Gastroesophageal sphincter (tissue), 4 donors: ENCODE measurements at places on chromosomes 12 and 14.

DNA sequence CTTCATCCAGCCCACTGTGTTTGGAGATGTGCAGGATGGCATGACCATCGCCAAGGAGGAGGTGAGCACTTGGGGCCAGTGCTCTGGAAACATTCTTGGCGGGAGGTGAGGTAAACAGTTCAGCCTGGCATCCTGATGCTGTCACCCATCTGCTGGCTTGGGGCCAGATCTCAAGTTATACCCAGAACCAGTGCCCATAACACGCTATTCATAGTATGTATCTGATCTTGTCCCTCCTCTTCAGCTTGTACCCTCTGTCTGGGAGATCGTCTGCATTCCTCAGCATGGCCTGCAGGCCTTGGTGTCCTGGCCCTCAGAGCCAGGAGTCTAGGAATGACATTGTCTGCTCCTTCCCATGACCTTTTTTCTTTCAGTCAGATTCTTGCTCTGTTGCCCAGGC lies 31.4 kb downstream of the ALDH2 start:
- no peak for ATAC-seq

DNA sequence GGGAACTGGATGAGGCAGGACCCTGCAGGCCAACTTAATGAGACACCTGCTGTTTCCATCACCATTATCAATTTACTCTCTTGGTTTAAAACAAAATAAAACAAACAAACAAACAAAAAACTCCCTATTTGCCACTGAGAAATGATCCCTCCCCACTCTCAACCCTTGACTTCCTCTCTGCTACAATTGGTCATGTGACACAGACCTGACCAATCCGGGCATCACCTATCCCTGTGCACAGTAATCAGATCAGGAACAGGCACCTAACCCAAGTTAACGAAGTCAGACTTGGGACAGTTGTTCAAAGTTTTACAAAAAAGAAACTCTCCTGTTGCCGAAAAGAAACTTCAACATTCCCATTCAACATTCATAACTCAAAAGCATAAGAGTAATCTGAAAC lies 58.4 kb downstream of the NELL2 start:
- ATAC-seq, result no peak

GRCh38 chr14:21825149-21825743 lies 151.6 kb upstream of the OR4E1 start:
- no peak for ATAC-seq

GRCh38 chr12:126196263-126196662 lies 1131.0 kb downstream of the AACS start:
- no peak for ATAC-seq

DNA sequence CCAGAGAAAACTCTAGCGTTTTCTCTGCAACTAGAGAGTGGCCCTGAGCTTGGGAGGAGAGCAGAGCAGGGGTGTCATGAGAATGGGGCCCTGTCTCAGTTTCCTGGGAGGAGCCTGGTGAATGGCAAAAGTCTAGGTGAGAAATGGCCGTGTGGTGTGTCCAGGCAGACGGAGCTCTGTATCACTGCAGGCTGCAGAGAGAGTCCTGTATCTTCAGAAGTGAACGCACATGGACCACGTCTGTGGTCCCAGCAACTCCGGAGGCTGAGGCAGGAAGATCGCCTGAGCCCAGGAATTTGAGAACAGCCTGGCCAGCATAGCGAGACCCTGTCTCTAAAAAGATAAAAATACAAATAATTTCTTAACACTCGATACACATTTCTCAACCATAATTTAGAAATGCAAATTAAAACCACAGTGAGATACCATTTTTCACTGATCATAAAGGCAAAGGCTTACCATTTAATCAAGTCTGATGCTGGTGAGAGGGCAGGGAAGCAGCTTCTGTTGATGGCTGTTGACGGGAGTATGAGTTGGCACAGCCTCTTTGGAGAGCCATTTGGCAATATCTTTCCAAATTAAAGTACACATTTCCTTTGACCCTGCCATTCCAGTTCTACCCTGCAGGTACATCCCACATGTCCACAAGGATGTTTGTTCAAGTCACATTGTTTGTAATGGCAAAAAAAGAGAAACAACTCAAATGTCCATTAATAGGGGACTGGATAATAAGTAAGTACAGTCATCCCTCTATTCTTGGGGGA lies 51.0 kb downstream of the NFKBIA start:
- ATAC-seq, result no peak

DNA sequence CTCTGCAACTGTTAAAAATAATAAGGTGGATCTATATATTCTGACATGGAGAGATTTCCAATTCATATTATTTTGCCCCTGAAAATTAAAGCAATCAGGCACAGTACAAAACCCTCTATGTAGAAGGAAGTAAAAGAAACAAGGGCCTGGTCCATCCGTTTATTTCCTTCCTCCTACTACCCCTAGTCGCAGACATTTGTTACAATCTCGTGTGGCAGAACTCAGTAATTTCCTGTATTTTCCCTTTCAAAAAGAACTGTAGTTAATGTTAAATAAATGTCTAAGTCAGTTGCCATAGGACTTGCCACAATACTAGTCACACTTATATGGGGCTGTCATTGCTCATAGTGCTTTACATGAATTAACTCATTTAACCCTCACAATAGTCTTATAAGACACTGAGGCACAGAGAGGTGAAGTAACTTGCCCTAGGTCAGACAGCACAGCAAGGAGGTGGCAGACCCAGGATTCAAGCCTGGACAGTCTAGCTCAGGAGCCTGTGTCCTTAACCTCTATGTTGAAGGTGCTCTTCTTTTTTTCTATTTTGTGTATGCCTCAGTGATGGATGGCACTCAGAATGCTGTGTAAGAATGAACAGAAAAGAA lies 24.2 kb downstream of the NINJ2 start:
- ATAC-seq, result no peak

- no peak for ATAC-seq
Observed at GRCh38 chr14:61463664-61464285, 142.4 kb downstream of the PRKCH start.

DNA sequence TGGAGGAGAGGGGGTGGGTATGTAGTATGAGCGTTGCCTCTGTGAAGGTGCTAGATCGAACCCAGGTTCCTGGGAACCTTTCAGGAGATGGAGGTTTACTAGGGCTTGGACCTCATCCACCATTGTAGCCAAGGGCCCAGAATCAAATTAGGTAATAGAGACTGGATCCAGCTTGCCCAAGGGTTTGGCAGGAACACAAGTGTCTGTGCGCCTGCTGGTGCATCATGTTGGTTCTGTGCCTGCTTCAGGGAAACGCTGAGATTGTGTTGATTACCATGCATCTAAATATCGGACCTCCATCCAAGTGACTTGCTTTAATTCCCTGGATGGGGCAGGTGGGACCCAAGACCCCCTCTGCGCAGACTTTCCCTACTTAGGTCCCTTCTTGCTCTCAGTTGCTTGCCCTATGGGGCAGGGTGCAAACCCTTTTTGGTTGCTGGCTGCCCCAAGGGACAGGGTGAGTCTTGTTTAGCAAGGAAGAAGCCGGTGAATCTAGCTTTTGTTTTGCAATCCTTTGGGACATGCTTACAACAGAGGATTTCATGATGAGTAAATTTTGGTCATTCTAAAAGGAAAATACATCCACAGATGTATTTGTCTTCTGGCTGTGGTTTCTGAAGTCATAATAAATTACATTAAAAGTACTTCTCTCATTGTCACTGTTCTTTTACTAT lies 189.8 kb upstream of the PRICKLE1 start:
- ATAC-seq, result peak; percentile 49

DNA sequence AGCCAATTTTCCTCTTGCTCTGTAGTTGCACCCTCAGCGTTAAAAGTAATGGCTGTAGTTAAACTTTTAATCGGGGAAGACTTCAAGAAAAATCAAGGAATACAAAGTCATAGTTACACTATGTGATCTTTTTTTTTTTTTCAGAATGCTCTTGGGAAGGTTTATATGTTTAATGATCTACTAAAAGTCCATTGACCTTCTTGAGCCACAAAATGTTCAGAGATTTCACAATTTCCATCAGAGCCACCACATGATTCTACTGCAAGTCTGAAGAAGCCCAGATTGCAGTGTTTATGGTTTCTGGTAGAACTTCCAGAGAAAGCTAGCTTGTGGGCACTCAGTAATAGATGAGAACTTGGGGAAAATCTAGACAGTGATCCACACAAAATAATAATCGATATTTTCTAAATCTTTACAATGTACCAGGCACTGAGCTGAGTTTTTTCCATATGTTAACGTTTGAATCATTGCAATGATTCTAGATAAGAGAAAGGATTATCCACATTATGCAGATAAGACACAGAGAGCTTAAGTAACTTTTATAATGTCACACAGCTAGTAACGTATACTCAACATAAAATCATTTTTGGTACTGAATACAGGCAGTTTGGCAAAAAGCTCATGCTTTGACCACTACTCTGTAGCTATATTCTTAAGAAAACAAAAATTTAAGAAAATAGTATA lies 38.3 kb downstream of the GYS2 start:
- no peak for ATAC-seq

GRCh38 chr12:25797386-25797785 lies 161.1 kb upstream of the RASSF8 start:
- ATAC-seq, result no peak

- ATAC-seq, result no peak
Observed at GRCh38 chr14:97217111-97217885, 420.1 kb downstream of the VRK1 start.

- no peak for ATAC-seq
Observed at GRCh38 chr12:49471557-49471956, 67.3 kb upstream of the KCNH3 start.

DNA sequence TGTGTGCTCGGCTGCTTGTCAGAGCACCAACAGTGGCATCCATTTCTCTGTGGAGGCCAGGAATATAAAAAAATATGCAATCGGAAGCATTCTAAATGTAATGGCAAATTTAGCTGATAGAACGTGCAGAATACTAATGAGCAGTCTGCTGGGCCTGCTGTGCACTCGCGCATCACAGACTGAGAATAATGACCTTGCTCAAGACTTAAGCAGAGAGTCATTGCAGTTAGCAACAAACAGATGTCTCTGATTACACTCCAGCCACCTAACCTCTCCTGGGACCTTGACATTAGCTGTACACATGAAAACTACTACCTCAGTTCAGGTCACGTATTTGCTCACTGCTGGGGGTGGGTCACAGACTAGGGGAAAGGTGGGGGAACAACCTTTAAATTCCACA lies 269.2 kb upstream of the DAAM1 start:
- ATAC-seq, result no peak

GRCh38 chr14:51993285-51993920 lies 4.1 kb downstream of the RTRAF start:
- ATAC-seq, result no peak

- no peak for ATAC-seq
Observed at GRCh38 chr14:95392841-95393240, 73.1 kb upstream of the CLMN start.

GRCh38 chr12:3833670-3834310 lies 39.4 kb downstream of the PARP11 start:
- no peak for ATAC-seq

GRCh38 chr12:121025442-121026226 lies 9.3 kb upstream of the C12orf43 start:
- no peak for ATAC-seq

- no peak for ATAC-seq
Observed at GRCh38 chr12:57816001-57816854, 2.3 kb downstream of the AVIL start.

DNA sequence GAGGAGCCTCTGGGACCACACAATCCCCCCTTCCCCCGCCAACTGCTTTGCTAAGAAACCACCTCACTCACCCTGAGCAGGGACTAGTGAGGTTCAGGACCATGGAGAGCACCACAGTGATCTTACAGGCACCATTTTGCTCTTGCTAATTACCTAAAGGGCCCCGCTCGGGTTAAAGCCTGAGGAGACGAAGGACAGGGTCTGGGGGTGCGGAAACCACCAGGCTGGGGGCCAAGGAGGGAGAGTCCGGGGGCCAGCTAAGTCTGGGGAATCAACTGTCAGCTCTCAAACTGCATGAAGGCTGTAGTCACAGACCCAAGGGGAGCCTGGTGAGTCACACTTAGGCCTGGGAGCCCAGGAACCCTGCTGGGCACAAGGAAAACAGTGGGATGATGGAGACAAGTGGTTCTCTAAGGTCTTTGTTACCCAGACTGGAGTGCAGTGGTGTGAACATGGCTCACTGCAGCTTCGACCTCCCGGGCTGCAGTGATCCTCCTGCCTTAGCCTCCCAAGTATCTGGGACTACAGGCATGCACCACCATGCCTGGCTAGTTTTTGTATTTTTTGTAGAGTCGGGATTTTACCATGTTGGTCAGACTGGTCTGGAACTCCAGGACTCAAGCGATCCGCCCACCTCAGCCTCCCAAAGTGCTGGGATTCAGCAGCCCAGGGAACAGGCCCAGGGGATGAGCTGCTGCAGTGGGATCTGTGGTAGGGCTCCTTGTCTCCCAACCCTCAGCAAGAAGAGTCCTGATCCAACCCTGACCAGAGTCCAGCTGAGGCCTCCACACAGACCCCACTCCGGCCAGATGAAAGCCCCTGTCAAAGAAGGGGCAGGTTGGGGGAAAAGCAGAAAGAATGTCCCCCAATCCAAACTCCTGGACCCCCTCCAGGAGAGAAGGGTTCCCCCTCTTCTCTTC lies 98.8 kb downstream of the CALM1 start:
- ATAC-seq, result no peak

GRCh38 chr12:57779736-57780135 lies 2.9 kb upstream of the TSFM start:
- no peak for ATAC-seq

DNA sequence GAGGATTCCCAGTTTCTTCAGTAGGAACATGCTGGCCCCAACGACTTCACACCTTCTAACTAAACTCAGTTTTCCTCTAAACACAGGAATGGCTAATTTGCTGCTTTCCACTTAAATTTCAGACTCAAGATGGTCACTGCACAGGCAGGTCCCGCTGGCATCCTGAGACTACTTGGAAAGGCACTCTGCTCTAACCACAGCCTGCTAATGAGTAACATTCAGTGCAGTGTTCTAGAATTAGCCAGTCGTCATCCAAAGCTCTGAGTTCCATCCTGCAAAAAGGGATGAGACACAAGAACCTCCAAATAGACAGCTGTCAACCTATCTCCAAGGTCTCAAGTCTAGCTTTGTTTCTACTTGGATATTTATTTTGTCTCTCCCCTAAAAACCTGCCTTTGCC lies 6.0 kb downstream of the CCDC92 start:
- no peak for ATAC-seq

DNA sequence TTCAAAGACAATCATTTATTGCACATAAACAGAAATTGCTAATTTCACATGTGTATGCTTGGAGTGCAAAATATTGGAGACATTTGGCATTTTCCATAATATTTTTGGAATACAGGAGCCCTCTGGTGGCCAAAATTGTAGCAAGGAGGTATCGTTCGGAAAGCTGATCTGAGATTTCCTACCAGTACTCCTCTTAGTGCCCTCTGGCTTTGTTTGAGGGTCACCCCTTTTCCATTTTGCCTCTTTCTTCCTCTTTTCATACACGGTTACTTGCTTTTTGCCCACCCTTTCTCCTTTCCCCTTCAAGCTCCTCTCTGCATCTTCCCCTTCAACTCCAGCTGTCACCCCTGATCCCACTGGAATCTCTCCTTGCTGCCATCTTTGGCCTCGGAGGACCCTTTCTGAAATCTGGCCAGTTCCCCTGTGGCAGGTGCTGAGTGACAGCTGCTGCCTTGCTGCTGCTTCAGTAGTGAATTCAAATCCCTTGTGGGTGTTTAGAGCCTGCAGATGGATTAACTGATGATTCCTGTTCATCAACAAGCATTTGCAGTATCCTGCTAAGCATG lies 164.6 kb upstream of the PARP11 start:
- ATAC-seq, result no peak

GRCh38 chr12:79143803-79144202 lies 279.2 kb downstream of the SYT1 start:
- no peak for ATAC-seq
